ELR (cell line): ENCODE measurements at places on chromosomes 4 and X.
A peak's percentile ranks its signal among the peaks of the same experiment; 100 is the strongest.

- DNase-seq: no peak
Measured at GRCh38 chrX:154353172-154353843, 21.1 kb downstream of the FLNA start.

DNA sequence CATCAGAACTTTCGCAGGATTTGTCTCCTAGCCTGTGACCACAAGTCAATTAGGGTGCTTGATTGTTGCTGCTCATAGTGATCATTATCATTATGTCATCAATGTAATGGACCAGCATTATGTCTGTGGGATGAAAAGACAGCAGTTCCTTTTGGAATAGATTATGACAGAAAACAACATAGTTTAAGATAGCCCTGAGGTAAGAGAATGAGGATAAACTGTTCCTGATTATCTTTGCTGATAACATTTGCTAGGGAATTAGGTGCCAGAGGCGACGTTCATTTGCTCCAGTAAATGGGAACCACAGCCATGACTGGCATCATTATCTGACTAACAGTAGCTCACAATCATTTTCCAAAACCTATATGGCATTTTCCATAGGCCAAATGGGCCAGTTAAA is 12.7 kb upstream of the THOC2 start:
- DNase-seq: no peak

- DNase-seq: no peak
Measured at GRCh38 chrX:56788717-56789122, 59.7 kb downstream of the NBDY start.

GRCh38 chr4:78362310-78362709 is 189.3 kb upstream of the ANXA3 start:
- no peak for DNase-seq

- no peak for DNase-seq
Measured at GRCh38 chrX:5236096-5236495, 992.6 kb downstream of the NLGN4X start.

GRCh38 chrX:48509245-48509590 is 426 bp downstream of the PORCN start:
- DNase-seq: no peak

DNA sequence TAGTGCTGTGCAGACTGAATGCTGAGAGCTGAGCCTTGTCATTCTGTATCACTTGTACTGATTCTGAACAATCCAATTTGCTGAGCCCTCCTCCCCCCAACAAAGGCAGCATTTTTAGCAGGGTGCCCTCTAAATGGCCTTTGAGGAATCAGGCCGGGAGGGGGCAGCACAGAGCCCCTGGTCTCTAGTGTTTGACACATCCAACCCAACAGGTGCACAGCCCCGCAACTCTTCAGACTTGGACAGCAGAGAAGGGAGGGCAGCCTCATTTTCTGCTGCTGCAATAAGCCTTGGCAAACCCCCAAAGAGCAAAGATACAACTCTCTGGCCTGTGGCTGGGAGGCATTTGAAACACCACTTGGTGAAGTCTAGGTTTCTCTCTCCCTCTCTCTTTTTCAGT is 3.4 kb downstream of the ATP1B4 start:
- DNase-seq: peak; percentile 25

GRCh38 chr4:109164011-109164410 is 138.4 kb downstream of the COL25A1 start:
- DNase-seq: no peak

DNA sequence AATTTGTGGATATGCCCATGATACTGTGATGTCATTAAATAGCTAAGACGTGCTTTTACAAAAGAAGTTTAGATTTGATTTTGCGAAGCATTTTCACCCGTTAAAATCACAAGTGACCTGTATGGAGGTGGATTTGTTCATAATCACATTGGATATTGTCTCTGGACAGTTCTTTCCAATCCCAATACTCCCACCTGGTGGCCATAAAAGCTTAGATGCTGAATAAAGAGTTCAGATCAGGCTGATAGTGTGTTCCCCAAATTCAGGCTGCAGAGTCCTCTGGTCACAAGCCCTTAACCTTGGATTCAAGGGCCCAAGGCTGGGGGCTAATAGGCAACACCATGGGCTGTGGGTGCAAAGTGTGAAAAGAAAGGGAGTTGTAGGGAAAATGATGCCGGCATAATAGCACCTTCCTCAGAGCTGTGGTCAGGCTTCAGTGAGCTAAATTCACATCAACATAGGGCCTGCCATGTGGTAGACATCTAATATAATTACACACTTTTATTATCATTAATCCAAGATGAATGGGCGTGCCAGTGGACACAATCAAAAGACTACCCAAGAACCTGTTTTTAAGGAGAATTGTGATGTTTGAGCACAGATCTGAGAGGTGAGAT is 28.1 kb downstream of the SMIM43 start:
- peak; percentile 79 for DNase-seq

DNA sequence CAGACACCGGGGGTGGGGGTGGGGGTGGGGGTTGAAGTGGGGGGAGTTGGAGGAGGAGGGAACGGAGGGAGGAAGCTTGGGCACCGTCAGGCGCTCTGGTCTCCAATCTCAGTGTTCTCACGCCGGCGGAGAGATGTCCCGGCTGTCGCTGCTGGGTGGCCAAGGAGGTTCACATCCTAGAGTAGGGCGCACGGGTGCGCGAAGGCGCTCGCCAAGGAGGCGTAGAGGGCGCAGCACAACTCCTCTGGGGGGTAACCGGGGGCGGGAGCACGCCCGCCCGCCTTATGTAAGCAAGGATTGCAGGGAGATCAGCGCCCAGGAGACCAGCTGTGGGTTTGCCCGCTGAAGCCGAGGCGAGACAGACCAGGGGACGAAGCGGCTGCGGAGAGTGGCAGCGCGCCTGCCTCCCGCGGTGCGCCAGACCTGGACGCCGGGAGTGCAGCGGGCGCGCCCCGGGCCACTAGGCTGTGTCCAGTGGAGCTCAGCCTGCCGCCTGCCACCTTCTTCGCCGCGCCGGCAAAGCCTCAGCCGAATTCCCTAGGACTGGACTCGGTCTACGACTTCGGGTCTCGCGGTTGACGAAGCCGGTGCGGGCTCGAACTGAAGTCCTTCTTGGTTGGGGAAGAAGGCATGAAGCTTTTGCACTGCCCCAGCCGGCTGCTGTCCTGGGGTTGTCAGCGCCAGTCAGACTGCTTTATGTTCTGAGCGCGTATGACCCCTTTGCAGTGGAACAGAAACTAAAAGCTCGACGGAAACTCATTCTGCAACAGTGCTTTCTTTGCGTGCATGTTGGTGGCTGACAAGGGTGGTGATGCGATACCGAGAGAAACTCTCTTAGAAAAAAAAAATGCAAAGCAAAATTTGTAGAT is 707 bp upstream of the UNC5C start:
- no peak for DNase-seq

DNA sequence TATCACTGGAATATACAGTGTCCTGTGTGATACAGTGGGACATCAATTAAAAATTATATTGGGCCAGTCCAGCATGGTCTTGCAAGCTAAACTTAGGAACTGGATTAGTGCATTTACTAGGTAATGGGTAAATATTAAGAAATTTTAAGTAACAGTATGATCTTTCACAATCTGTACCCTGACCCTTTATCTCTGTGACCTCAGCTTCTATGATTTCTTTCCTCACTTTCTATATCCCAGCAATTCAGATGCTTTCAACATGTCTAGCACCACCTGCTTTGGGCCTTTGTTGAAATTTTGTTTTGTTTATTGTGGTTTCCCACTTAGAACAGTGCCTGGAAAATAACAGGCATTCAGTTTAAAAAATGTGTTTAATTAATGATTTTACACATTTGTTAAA is 2295.4 kb downstream of the ARAP2 start:
- DNase-seq: no peak

DNA sequence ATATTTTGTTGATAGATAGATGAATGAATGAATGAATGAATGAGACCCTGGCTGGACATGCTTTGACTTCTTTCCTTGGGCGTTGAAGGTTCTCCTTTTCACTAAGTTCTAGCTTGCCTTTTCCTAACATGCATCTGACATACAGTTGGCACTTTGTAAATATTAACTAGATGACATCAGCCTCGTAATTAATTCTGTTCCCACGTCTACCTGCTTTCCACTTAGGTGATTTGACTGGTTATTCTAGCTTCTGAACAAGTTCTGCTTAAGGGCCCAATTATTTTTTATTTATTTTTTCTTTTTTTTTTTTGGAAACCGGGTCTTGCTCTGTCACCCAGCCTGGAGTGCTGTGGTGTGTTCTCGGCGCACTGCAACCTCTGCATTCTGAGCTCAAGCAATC is 13.9 kb upstream of the RASL11B start:
- no peak for DNase-seq

DNA sequence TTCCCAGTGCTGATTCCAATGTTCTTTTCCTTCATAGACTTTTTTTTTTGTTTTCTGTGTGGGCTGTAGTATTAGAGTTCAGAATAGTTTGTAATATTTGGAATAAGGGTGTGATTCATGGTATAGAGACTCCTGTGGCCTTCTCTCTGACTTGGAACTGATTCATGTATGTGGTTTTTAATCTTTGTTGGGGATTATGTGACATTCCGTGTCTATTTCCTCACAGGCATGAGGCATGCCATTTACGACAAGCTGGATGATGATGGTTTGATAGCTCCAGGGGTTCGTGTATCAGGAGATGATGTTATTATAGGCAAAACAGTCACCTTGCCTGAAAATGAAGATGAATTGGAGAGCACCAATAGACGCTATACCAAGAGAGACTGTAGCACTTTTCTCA is 44.4 kb downstream of the POLR2B start:
- DNase-seq: peak; percentile 97

DNA sequence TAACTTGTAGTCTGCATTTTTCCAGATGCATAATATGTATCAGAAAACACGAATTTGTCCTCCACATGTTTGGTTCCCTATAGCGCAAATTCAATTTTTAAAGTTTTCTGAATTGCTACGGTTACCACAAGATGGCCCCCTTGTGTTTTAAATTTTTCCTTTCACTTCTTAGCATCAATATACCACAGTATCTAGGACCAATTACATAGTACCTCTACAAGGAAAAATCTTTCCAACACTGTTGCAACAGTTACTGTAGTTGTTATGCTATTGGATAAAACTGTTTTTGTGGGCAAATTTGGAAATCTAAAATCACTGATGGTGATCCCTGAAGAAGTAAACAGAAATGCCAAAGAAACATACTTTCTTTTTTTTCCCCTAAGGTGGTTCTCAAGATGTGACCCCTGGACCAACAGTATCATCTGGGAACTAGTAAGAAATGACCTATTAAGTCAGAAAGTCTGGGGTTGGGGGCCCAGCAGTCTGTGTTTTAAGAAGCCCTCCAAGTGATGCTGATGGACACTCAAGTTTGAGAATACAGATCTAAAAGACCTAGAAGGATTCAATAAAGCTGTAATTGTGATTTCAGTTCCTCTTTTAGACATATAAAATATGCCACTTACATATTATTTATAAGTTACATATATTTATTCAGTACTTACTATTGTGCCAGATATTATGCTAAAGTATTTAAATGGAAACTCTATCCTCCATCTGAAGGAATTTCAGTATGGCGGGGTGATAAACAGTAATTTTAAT is 3.1 kb downstream of the ZGRF1 start:
- peak; percentile 52 for DNase-seq

- DNase-seq: no peak
Measured at GRCh38 chr4:16259241-16259888, 33.1 kb upstream of the TAPT1 start.

GRCh38 chr4:10078481-10079233 is 37.9 kb downstream of the WDR1 start:
- DNase-seq: no peak

- peak; percentile 12 for DNase-seq
Measured at GRCh38 chrX:120463241-120463640, 5.9 kb downstream of the LAMP2 start.

- DNase-seq: no peak
Measured at GRCh38 chr4:183388021-183388420, 56.4 kb upstream of the CDKN2AIP start.

DNA sequence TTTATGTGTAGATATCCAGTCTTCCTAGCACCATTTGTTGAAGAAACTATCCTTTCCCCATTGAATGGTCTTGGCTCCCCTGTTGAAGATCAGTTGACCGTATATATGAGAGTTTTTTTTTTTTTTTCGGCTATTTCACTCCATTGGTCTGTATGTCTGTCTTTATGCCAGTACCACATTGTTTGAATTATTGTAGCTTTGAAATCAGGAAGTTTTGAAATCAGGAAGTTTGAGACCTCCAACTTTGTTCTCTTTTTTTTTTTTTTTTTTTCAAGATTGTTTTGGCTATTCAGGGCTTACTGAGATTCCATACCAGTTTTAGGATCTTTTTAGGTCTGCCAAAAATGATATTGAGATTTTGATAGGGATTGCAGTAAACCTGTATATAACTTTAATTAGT is 4.3 kb upstream of the SCD5 start:
- DNase-seq: no peak

DNA sequence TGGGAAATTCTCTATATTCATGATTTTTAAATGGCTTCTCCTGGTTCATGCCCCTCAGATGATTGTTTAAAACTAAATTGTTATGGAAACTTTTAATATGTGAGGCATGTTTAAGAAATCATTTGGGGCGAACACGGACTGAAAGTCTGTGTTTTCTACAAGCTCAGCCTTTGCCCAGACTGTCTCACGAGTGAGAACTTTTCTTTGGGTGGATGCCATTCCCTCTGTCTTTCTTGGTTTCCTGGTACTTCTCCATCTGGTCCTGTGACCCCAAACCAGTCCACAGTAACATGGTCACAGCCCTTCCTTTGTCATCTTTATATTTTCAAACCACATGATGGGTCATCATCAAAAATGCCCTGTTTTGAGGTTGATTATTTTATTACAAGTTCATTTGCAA is 186.6 kb upstream of the GNPDA2 start:
- no peak for DNase-seq

GRCh38 chrX:72408885-72409284 is 103.2 kb upstream of the CITED1 start:
- no peak for DNase-seq

- peak; percentile 68 for DNase-seq
Measured at GRCh38 chrX:134849390-134849789, 141.4 kb upstream of the SMIM10 start.

- peak; percentile 14 for DNase-seq
Measured at GRCh38 chr4:79623021-79623870, 215.2 kb upstream of the GK2 start.

DNA sequence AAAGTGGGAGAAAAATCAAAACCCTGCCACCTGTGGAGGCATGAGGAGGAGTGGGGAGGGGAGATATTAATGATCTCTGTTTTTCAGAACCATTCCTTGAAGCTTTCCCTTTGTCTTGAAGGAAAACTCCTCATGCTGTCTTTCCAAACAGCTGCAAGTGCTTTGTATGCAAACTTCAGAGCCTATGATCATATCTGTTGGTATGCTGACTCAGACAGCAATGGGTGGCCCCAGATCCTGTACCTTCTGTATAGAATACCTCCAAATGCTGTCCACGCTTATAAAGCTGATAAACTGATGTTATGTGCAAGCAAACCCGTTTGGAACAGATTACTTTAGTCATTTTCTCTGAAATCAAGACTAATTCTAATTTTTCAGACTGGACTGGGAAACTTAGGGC is 31.9 kb downstream of the BMP15 start:
- DNase-seq: no peak

DNA sequence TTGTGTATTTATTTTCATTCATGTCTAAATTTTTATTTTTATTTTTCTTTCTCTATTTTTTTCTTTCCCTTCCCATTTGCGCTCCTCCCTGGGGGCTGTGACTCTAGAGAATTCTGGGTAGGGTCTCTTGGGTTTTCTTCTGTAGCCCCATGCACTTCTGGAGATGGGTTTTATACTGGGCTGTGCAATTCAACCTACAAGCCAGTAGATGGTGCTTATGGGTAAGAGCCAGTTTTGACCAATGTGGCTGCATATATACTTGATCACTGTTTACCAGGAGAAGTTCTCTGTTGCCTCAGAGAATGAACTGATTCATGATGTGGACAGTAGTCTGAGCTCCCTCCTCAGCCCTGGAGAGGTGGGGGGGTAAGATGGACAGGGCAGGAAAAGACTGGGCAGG is 614.6 kb downstream of the PCDH19 start:
- DNase-seq: no peak
